Nephron progenitor cell (in vitro differentiated cells): ENCODE measurements at places on chromosomes 7 and 10.

GRCh38 chr7:130650611-130651120, 17.9 kb downstream of the COPG2 start:
- H3K27me3 ChIP-seq, result no peaks in the 10 kb centered on the region
- H3K27ac ChIP-seq, result no peak overlapping the region
- H3K4me1 ChIP-seq, result peaks cover 5% of the 10 kb centered on the region
- no peak overlapping the region for H3K4me3 ChIP-seq
- H3K36me3 ChIP-seq, result peaks cover 93% of the 10 kb centered on the region

- no peak overlapping the region for H3K4me3 ChIP-seq
- peaks cover 16% of the 10 kb centered on the region for H3K4me1 ChIP-seq
- no peak for DNase-seq
- no peak overlapping the region for H3K27ac ChIP-seq
Measured at GRCh38 chr10:93124580-93125318, 51.1 kb downstream of the CYP26A1 start.

DNA sequence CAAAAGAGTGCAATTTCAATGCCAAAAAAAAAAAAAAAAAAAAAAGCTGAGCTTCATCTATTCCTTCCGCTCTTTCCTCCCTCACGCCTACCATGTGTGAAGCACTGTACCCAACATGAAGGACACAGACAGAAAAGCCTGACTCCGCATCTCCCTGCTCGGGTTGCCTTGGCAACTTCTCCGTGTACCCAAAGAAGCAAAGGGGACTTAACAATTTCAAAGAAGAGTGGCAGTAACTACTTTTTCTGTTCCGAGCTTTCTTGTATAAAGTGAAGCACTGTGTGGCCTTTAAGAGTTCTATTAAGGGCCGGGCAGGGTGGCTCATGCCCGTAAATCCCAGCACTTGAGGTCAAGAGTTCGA, 177.7 kb downstream of the PRKCQ start:
- no peak overlapping the region for H3K4me3 ChIP-seq
- H3K4me1 ChIP-seq, result peaks cover 28% of the 10 kb centered on the region
- peaks cover 41% of the 10 kb centered on the region for H3K27me3 ChIP-seq
- no peak overlapping the region for H3K27ac ChIP-seq
- no peak for DNase-seq

DNA sequence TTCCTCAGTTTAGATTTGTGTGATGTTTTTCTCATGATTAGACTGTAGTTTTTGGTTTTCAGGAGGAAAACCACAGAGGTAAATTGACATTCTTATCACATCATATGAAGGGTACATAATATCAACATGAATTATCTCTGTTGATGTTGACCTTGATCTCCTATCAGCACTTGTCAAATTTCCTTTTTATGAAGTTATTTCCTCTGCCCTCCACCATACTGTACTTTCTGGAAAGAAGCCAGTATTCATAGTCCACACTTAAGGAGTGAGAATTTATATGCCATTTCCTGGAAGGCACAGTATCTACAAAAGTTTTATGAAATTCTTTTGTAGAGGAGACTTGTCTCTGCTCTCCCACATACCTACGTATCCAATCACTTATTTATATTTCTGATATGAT, 807.2 kb upstream of the MBL2 start:
- H3K27me3 ChIP-seq, result no peaks in the 10 kb centered on the region
- H3K4me3 ChIP-seq, result no peak overlapping the region
- no peaks in the 10 kb centered on the region for H3K36me3 ChIP-seq
- no peak for DNase-seq
- H3K4me1 ChIP-seq, result no peaks in the 10 kb centered on the region

DNA sequence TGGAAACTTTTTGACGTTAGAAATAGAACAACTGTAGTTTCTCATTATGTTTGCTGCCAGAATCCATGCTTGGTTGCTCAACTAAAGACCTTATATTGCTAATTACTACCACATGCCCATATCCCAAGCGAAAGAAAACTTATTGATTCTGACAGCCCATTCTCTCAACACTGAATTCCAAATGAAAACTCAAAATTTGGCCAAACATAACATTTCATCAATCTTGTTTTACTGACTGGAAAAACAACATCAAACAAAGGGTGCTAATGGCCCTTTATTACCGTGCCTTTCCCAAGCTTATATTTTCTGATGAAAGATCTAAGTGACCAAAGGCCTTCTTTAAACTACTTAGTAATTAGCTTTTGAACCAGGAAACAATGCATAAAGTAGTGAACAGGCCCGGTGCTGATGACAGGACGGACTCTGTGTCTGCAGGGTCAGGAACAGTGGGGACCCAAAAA, 531.8 kb downstream of the KCNMA1 start:
- H3K27me3 ChIP-seq, result peaks cover 11% of the 10 kb centered on the region
- H3K4me3 ChIP-seq, result peak overlapping the region; percentile 24
- DNase-seq, result no peak
- H3K4me1 ChIP-seq, result peaks cover 60% of the 10 kb centered on the region

- H3K4me3 ChIP-seq, result no peak overlapping the region
- no peak for DNase-seq
- no peaks in the 10 kb centered on the region for H3K27me3 ChIP-seq
- peaks cover 23% of the 10 kb centered on the region for H3K4me1 ChIP-seq
- H3K27ac ChIP-seq, result no peak overlapping the region
Measured at GRCh38 chr7:81682873-81683272, 87.0 kb downstream of the HGF start.

DNA sequence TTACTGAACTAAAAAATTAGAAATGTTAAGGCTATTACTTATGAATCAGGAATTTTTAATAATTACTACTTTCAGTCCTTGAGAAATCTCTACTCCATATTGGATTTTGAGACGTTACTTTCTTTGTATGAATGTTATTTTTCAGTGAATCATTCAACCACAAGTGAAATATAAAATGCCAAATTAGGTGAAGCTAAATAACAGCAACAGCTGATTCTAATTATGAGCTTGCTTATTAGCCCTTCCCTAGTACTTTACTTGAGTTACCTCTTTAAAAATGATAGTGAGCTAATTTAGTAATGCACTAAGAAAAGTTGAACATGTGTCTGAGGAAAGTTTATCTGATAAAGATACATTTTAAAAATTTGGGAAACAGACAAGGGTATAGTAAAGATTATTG, 51.4 kb downstream of the PCGF5 start:
- DNase-seq, result no peak
- peaks cover 4% of the 10 kb centered on the region for H3K27me3 ChIP-seq
- no peaks in the 10 kb centered on the region for H3K4me1 ChIP-seq
- no peaks in the 10 kb centered on the region for H3K36me3 ChIP-seq
- H3K4me3 ChIP-seq, result no peak overlapping the region
- no peak overlapping the region for H3K27ac ChIP-seq

- peaks cover 47% of the 10 kb centered on the region for H3K4me1 ChIP-seq
- H3K27me3 ChIP-seq, result peaks cover 3% of the 10 kb centered on the region
- no peak overlapping the region for H3K27ac ChIP-seq
- no peak for DNase-seq
- no peak overlapping the region for H3K4me3 ChIP-seq
- peaks cover 24% of the 10 kb centered on the region for H3K36me3 ChIP-seq
Measured at GRCh38 chr10:34135515-34135914, 679.6 kb downstream of the PARD3 start.

DNA sequence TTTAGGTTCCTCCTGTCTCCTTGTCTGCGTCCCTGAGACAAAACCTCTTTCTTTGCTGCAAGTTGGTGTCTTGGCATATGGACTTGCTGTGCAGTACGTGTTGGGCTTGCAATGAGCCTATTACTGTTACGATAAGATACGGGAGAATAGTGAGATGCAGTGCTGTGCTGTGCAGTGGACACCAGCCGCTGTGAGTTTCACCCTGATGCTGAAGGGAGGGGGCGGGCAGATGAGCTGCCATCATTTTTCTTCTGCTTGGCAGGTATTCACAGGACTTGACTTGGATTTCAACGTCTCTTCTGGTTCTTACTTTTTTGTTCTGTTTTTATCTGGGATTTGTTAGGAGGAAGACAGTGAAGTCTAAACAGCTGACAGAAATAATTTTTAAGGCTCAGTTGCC, 257.1 kb upstream of the PITRM1 start:
- no peaks in the 10 kb centered on the region for H3K36me3 ChIP-seq
- H3K4me3 ChIP-seq, result no peak overlapping the region
- H3K27ac ChIP-seq, result peak overlapping the region; percentile 57
- H3K4me1 ChIP-seq, result peaks cover 18% of the 10 kb centered on the region

DNA sequence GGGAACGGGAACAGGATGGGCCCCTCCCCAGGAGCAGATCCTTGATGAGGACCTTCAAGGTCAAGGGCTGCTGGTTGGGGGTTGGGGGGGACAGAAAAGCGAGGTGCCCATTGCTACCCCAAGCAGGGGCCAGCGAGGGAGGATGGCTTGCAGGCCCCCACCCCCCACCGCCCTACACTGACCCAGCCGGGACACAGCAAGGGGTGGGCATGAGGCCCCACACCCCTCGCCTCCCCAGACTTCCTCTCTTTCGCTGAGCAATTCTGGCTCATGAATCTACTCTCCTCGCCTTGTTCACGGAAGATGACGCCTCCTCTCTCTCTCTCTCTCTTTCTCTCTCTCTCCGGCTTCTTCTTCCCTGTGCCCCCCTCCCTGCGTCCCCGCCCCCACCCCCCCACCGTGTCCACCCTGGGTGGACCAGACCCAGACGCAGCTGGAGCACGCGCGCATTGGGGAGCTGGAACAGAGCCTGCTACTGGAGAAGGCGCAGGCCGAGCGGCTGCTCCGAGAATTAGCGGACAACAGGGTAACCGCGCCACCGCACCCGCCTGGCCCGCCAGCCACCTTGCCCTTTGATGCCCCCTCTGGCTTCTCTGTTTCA, 81.1 kb upstream of the GTF2IRD1 start:
- no peaks in the 10 kb centered on the region for H3K27me3 ChIP-seq
- H3K36me3 ChIP-seq, result peaks cover 33% of the 10 kb centered on the region
- peak overlapping the region; percentile 66 for H3K4me3 ChIP-seq
- peak; percentile 39 for DNase-seq

GRCh38 chr7:15219758-15220157, 317.2 kb upstream of the DGKB start:
- no peak overlapping the region for H3K4me3 ChIP-seq
- no peaks in the 10 kb centered on the region for H3K4me1 ChIP-seq
- H3K36me3 ChIP-seq, result no peaks in the 10 kb centered on the region
- no peak for DNase-seq
- H3K27me3 ChIP-seq, result peaks cover 3% of the 10 kb centered on the region

DNA sequence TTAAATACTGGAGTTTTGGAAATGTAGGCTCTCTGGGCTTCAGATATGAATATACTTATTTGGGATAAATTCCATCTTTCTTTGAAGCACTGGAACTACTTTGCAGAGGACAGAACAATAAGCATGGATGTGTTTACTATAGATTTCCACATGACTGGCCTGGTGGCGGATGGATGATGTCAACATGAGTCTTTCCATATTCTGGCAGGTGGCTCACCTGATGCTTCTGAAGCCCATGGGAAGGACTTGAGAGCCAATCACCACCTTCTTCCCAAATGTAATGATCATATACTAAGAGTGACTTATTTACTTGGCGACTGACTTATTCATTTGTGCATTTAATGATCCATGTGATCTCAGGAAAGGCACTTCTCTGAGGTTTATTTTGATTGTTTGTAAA, 110.5 kb downstream of the FANK1 start:
- no peak overlapping the region for H3K4me3 ChIP-seq
- no peak overlapping the region for H3K27ac ChIP-seq
- peaks cover 29% of the 10 kb centered on the region for H3K4me1 ChIP-seq
- H3K27me3 ChIP-seq, result no peaks in the 10 kb centered on the region

DNA sequence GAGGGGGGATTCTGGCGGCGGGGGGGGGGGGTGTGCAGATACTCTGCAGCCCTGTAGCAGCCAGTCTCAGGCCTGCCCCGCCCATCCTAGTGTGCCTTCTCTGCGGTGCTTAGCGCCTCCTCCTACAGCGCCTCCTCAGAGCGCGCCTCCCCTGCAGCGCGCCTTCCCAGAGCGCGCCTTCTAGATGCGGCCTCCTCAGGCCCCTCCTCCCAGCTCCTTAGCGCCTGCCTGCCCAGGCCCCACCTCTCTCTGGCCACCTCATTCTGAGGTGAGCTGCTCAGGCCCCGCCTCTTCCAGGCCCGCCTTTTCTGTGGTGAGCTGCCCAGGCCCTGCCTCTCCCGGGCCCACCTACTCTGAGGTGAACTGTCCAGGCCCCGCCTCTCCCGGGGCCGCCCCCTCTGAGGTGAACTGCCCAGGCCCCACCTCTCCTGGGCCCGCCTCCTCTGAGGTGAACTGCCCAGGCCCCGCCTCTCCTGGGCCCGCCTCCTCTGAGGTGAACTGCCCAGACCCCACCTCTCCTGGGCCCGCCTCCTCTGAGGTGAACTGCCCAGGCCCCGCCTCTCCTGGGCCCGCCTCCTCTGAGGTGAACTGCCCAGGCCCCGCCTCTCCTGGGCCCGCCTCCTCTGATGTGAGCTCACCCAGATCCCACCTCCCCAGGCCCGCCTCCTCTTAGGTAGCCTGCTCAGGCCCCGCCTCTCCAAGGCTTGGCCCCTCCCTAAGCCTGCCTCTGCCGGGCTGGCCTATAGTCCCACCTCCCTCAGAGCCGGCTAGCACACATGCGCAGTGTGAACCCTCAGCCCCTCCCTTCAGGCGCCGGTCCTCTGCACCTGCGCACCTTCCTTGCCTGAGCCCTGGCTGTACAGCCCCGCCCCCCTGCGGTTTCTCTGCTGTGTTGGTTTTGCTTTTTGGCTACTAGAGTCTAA, 2.1 kb upstream of the SGCE start:
- peaks cover 1% of the 10 kb centered on the region for H3K27me3 ChIP-seq
- peaks cover 33% of the 10 kb centered on the region for H3K36me3 ChIP-seq
- peak overlapping the region; percentile 98 for H3K27ac ChIP-seq

GRCh38 chr7:86706406-86706805, 62.7 kb downstream of the GRM3 start:
- H3K27me3 ChIP-seq, result no peaks in the 10 kb centered on the region
- DNase-seq, result no peak
- H3K4me1 ChIP-seq, result no peaks in the 10 kb centered on the region
- no peak overlapping the region for H3K27ac ChIP-seq
- no peak overlapping the region for H3K4me3 ChIP-seq

DNA sequence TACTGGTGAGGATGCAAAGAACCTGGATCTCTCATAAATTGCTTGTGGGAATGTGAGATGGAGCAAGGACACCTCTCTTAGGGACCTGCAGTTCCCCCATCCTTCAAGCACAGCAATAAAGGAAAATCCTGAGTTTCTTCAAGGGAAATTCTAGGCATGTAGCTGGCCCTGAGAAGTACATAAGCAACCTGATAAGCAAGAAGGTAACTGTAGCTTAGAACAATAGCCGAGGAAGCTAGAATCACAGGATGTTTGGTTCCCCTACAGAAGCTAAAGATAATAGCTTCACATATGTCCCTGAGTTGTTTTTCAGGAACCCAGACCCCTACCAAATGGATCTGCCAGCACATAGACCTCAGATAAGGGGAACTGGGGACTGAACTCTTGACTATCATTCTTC, 11.6 kb upstream of the UPP1 start:
- no peaks in the 10 kb centered on the region for H3K4me1 ChIP-seq
- H3K27me3 ChIP-seq, result peaks cover 3% of the 10 kb centered on the region
- no peak overlapping the region for H3K4me3 ChIP-seq

DNA sequence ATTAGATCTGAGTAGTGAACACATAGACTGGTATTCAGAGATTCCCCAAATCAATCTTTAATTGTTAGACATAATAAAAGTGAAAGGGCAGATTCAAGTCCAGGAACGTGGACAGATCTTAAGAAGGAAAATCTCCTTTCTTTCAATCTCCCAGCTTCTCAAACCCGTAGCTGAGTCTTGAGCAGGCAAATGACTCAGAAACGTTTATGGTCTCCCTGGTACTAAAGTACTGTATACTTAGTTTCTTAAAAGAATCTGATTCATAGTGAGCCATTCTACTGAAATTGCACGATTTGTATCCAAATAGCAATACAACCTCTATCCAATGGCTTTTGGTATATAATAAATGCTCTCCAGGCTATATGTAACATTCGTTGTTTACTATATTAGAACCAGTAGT, 140.4 kb upstream of the RHEB start:
- H3K4me1 ChIP-seq, result peaks cover 28% of the 10 kb centered on the region
- H3K36me3 ChIP-seq, result no peaks in the 10 kb centered on the region
- no peak overlapping the region for H3K27ac ChIP-seq

GRCh38 chr7:123665157-123665556, 9.5 kb downstream of the LMOD2 start:
- H3K36me3 ChIP-seq, result peaks cover 4% of the 10 kb centered on the region
- DNase-seq, result no peak
- H3K27me3 ChIP-seq, result peaks cover 3% of the 10 kb centered on the region
- H3K27ac ChIP-seq, result no peak overlapping the region
